RKO (cell line): ENCODE measurements at places on chromosomes 2 and 18.

GRCh38 chr2:162091325-162092007 is 17.5 kb upstream of the DPP4 start:
- no peak for DNase-seq

DNA sequence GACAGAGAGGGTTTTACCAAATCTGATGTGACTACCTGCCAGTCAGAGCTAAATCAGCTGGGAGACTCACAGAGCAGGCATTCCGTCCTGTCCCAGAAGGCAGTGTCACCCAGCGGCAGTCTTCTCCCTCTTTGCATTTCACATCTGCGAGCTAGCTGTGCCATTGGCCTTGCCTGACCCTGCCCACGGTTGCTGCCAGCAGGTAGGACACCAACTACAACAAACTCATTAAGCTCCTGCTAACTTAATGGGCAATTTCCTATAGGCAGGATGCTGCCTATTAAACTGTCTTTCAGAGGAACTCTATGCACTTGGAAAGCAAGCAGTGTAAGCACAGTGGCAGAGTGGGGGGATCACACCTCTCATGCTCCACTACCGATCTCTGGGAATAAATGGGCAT is 116.4 kb upstream of the CAPN13 start:
- DNase-seq, result no peak

DNA sequence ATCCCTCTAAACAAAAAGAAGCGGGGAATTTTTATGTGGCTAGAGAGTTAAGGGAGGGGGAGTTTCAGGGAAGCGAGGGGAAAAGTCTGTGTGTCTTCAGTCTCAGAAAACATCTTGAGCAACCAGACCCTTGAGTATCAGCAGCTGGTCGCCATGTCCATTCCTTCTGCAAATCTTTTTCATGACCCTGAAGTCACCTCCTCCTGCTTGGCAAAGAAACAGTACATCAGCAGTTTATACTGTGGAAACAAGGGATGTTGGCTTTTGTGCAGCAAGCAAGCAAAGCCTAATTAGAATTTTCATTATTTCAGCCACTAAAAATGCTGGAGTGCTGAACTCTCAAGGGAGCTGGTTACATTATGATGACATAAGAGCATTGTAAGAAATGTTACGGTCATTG is 187.4 kb upstream of the SLC8A1 start:
- DNase-seq, result no peak

DNA sequence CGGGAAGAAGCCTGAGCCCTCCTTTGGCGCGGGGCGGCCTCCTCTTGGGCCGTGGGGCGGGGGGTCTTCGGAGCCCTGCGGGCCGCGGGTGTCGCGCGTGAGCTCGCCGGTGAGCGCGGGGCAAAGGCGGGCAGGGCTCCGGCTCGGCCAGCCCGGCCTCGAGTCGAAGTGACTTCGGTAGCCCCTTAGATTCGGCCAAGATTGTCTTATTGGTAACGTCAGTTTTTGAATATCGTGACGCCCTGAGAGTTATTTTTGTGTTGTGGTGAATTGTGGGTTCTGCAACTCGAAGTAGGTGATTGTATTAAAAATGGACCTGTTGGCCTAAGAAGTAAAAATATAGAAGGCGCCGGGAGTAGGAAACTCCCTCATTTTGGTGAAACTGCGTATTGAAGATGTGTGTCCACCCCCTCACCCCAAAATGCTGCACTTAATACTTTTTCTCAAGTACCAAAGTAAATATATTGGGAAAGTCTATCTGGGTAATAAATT is 669 bp downstream of the MARCHF7 start:
- peak; percentile 30 for DNase-seq

DNA sequence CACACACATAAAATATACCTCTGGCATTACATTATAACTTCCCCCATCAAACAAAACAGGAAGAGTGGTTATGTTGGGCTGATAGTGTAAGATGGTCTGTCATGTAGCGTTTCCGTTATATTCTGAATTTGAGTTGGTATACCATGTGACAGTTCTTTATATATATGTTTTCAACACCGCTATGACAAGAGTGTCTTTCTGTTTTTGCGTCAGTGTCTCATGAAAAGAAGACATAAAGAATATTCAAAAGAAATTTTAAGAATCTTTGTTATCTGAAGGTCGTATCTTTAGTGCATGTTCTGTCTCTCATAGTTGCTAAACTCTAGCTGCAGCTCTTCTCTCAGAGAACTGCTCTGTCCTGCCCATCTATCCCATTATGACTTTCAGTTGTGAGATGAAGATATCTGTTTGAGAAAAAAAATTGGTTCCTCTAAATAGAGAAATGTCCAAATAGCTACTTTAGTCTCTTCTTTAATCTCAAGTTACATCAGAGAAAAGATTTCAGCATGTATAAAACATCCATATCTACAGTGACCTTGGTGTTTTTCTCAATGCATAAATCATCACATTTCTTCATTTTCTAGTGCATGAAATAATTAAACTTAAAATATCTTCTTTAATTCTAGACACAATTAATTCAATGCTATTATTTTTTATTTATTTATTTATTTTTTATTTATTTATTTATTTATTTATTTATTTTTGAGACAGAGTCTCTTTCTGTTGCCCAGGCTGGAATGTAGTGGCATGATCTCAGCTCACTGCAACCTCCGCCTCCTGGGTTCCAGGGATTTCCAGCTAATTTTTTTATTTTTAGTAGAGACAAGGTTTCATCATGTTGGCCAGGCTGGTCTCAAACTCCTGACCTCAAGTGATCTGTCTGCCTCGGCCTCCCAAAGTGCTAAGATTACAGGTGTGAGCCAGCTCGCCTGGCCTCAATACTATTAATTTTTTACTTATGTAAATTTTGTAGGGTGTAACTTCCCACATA is 24.3 kb upstream of the PSME4 start:
- DNase-seq, result no peak

DNA sequence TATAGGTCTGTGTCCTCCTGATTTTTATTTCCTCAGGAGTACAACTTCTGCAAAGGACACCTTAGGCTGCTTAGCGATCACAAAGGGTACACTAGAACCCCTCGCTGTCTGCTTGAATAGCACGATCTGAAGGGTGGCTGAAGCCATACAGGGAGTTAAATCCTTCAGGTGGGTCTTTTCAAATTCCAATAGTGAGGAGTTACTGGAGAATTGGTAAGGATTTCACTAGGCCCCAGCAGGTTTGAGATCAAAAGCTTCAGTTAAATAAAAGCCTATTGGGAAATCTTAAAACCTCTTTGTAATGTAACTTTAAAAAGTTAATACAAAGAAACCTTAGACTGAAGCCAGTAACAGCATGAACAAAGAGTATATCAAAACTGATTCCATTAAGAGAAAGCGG is 613.1 kb downstream of the ZEB2 start:
- DNase-seq, result no peak

- no peak for DNase-seq
These were observed 124.3 kb downstream of the TMEM17 start for GRCh38 chr2:62381656-62382055.

- no peak for DNase-seq
These were observed 135.5 kb downstream of the NCKAP5 start for GRCh38 chr2:133432778-133433177.

GRCh38 chr2:67660871-67661270 is 263.7 kb downstream of the ETAA1 start:
- no peak for DNase-seq

- no peak for DNase-seq
These were observed 158.2 kb downstream of the L3MBTL4 start for GRCh38 chr18:6256521-6256920.

GRCh38 chr2:195603408-195603807 is 53.6 kb upstream of the SLC39A10 start:
- no peak for DNase-seq

DNA sequence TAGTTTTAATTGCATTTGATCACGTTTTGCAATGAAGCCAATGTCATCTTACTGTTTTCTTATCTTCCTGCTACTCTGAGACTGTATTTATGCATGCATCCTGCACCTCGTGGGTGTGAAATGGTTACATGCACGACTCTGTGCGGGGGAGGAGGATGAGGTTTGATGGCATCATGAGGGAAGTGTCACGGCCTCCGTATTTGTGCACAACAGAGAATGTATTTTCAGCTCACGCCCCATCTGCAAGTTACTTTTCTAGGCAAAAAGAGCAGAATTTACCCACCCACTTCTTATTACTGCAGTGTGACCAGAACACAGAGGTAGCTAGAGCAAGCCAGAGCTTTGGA is 145.1 kb downstream of the TDRD15 start:
- DNase-seq, result no peak

GRCh38 chr2:111121028-111121827 is 514 bp downstream of the BCL2L11 start:
- DNase-seq, result peak; percentile 44

GRCh38 chr2:205579335-205579734 is 103.0 kb upstream of the NRP2 start:
- DNase-seq, result no peak

DNA sequence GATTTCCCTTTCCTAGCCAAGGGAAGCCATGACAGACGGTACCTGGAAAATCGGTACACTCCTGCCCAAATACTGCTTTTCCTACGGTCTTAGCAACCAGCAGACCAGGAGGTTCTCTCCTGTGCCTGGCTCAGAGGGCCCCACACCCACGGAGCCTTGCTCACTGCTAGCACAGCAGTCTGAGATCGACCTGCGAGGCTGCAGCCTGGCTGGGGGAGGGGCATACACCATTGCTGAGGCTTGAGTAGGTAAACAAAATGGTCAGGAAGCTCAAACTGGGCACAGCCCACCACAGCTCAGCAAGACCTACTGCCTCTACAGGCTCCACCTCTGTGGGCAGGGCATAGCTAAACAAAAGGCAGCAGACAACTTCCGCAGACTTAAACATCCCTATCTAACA is 6.8 kb upstream of the CD207 start:
- DNase-seq, result no peak
